ENCODE measurements at places on chromosomes 13 and 19.

- DNase-seq, result no peak
Measured at GRCh38 chr13:46996316-46997030, 99.6 kb upstream of the HTR2A start.

GRCh38 chr13:89695343-89696257, 1651.9 kb upstream of the MIR17HG start:
- peak; percentile 14 for DNase-seq

GRCh38 chr13:41597348-41598041, 140.1 kb downstream of the RGCC start:
- no peak for DNase-seq

GRCh38 chr19:39209196-39209595, 5.1 kb upstream of the SYCN start:
- DNase-seq, result no peak

- no peak for DNase-seq
Measured at GRCh38 chr19:55644842-55645511, 1.5 kb downstream of the ZNF581 start.

DNA sequence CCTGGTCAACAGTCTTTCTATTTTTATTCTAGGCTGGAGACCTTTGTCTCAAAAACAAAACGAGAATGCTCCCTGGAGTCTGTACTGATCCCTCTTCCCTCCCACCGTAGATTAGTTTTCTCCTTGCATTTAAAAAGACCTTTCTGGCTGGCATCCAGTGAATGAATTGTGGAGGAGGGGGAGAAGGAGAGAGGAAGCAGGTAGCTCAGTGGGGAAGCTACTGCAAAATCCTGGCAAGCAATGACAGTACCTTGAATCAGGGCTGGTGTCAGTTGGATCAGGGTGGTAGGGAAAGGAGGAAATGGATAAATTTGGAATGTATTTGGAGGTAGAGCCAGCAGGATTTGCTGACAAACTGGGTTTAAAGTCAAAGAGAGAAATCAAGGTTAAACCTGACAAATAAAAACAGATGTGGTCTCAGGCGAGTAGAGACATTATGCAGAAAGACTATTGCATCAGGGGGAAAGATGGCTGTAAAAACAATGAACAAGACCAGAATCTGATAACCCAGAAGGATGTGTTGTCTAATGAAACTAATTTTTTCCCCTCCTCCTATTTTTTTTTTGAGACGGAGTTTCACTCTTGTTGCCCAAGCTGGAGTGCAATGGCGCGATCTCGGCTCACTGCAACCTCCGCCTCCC, 3.5 kb upstream of the CYP2S1 start:
- DNase-seq, result no peak

- no peak for DNase-seq
Measured at GRCh38 chr13:39106216-39107005, 68.2 kb downstream of the NHLRC3 start.

GRCh38 chr19:31314849-31315629, 34.2 kb downstream of the TSHZ3 start:
- no peak for DNase-seq

GRCh38 chr19:372306-372890, 27.8 kb upstream of the MIER2 start:
- DNase-seq, result no peak

- DNase-seq, result no peak
Measured at GRCh38 chr19:45076851-45077730, 813 bp upstream of the ZNF296 start.

- no peak for DNase-seq
Measured at GRCh38 chr19:48368936-48369335, 4.8 kb downstream of the SYNGR4 start.

- no peak for DNase-seq
Measured at GRCh38 chr13:43441464-43441863, 345.3 kb downstream of the ENOX1 start.

DNA sequence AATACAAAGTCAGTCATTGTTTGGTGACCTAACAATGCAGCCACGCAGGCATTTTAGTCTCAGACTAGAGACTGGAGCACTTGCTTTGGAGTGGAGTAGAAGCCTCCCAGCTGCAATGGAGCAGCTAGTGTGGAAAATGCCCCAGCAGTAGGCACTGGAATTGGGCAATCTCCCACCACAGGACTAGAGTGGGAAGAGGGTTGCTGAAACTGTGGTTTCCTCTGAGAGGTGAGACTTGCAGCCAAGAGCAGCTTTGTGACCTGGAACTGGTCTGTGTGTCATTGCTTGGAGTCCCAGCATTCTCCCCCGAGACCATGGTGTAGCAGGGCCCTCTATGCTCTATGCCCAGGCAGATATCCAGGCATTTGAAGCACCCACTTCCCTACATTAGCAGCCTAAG, 556.3 kb downstream of the UQCRFS1 start:
- DNase-seq, result no peak

GRCh38 chr19:2627319-2627829, 75.1 kb downstream of the GNG7 start:
- DNase-seq, result peak; percentile 89

- DNase-seq, result no peak
Measured at GRCh38 chr19:3707868-3708206, 347 bp upstream of the TJP3 start.

GRCh38 chr13:47044842-47045241, 148.0 kb upstream of the HTR2A start:
- no peak for DNase-seq
